ENCODE measurements at places on chromosomes 5 and 9.

- no peak for DNase-seq
Observed at GRCh38 chr9:114080773-114081440, 2.8 kb upstream of the AMBP start.

DNA sequence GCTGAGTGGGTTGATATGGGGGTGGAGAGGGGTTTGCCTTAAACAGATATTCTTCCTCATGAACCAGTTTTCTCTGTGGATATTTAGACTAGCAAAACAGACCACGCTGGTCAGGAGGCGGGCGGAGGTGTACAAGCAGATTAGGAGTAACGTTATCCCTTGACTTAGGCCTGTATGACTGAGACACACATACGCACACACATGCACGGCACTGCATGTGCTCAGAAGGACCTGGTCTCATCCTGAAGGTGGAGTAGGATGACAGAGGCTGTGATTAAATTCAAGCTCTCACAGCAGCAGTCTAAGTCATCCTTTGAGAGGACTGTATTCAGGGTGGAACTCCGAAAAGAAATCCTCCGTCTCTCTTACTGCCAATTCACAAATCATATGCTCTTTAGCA, 209.7 kb downstream of the DIRAS2 start:
- no peak for DNase-seq

DNA sequence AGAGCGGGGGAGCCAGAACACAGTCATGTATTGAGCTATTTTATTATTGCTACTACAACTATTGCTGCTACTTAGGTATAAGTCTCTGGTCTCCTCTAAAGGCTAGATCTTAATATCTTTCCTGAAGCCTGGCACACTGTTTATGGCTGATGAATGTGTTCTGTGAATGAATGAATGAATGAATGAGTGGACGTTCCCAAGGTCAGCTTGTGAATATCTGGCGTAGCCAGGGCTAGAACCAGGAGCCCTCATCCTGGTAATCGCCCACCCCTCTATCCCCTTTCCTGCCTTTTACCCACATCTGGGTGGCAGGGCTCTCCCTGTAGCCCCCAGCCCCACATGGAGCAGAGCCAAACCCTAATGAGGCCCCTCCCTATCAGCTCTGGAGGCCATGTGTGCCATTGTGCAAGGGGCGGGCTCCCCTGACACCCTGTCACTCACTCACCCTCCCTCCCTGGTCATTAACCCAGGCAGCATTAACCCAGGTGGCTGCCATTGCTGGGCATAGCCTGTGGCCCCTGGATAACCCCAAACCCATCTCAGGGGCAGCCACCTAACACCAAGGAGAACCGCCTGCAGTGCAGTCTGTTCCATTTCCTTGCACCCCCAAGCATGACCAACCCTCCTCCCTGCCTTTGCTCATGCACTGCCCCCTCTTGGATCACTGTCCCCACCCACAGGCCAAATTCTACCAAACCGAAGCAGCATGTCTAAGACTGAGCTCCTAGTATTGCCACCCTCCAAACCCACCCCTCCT, 2.0 kb upstream of the AKNA start:
- DNase-seq: no peak

DNA sequence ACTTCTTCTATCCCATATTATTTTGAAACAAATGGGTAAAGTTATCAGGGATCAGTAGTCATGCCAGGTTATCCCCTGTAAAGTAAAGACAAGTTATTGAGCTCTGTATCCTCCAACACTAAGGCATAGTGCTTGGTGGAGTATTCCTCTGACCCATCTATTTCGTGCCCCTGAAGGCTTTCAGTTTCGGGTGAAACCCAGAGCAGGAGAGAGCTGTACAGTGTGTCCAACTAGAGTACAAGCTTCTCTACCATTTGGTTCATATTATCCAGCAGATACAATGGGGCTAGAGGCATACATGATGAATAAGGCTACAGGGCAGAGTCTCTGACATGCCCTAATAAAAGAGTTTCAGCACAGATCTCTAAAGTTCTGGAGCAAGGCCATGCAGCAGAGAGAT, 3.2 kb upstream of the SLC22A4 start:
- DNase-seq: no peak

GRCh38 chr9:15711931-15712330, 159.1 kb downstream of the CCDC171 start:
- DNase-seq: no peak

- no peak for DNase-seq
Observed at GRCh38 chr9:92480291-92480771, 2.0 kb downstream of the ASPN start.

- DNase-seq: no peak
Observed at GRCh38 chr5:12652201-12652600, 748.0 kb upstream of the CTNND2 start.

GRCh38 chr9:133258061-133259015, 16.7 kb downstream of the ABO start:
- no peak for DNase-seq

GRCh38 chr5:99176186-99176585, 247.4 kb upstream of the CHD1 start:
- no peak for DNase-seq

- peak; percentile 81 for DNase-seq
Observed at GRCh38 chr5:91280362-91281269, 102.5 kb downstream of the ARRDC3 start.

- no peak for DNase-seq
Observed at GRCh38 chr5:100867039-100867562, 36.0 kb downstream of the ST8SIA4 start.

DNA sequence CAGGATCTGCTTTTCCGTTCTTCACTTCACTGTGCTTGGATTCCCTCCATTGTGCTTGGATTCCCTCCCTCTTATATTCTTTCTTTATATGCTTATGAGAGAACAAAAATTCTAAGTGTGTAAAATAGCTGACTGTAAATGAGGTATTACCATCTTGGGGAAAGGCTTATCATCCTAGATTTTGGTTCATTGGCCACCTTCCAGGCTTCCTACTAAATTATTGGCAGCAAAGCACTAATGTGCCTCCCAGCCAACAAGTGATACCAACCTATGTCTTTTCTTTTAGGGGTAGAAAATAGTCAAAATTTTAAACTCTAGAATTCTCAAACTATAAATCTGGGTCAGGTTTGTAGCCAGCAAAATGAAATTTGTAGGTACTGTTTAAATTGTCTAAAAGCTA, 52.7 kb downstream of the NDUFAF2 start:
- DNase-seq: no peak

- no peak for DNase-seq
Observed at GRCh38 chr5:73440262-73440661, 8.3 kb downstream of the FOXD1 start.

DNA sequence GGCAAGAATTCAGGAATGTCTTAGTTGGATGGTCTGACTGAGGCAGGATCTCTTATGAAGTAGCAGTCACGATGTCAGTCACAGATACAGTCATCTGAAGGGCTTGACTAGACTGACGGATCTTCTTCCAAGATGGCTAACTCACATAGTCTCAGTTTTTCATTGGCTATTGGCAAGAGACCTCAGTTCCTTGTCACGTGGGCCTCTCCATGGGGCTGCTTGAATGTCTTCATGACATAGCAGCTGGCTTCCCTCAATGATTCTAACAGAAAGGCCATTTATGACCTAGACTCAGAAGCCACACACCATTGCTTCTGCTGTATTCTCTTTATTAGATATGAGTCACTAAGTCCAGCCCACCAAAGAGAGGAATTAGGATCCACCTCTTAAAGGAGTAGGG, 4.7 kb downstream of the APC start:
- DNase-seq: no peak

- no peak for DNase-seq
Observed at GRCh38 chr9:33465596-33466564, 7.8 kb downstream of the NOL6 start.

GRCh38 chr5:126811515-126812198, 34.7 kb downstream of the LMNB1 start:
- peak; percentile 63 for DNase-seq

DNA sequence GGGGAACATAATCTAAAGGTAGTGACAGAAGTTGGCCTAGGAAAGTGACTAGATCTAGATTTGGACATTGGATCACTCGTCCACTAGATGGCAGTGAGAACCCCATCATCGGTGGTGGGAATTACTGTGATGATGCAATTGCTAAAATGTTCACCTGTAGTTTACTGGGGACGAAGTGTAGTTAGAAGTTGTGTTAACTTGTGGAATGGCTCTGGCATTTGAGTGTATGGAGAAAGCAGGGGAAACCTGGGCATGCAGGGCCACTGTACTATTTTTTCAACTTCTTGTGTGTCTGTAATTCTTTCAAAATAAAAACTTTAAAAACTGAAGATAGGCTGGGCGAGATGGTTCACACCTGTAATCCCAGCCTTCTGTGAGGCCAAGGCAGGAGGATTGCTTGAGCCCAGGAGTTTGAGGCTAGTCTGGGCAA, 75.5 kb downstream of the PHAX start:
- peak; percentile 65 for DNase-seq

- DNase-seq: no peak
Observed at GRCh38 chr5:91514400-91514799, 131.3 kb upstream of the ARRDC3 start.

DNA sequence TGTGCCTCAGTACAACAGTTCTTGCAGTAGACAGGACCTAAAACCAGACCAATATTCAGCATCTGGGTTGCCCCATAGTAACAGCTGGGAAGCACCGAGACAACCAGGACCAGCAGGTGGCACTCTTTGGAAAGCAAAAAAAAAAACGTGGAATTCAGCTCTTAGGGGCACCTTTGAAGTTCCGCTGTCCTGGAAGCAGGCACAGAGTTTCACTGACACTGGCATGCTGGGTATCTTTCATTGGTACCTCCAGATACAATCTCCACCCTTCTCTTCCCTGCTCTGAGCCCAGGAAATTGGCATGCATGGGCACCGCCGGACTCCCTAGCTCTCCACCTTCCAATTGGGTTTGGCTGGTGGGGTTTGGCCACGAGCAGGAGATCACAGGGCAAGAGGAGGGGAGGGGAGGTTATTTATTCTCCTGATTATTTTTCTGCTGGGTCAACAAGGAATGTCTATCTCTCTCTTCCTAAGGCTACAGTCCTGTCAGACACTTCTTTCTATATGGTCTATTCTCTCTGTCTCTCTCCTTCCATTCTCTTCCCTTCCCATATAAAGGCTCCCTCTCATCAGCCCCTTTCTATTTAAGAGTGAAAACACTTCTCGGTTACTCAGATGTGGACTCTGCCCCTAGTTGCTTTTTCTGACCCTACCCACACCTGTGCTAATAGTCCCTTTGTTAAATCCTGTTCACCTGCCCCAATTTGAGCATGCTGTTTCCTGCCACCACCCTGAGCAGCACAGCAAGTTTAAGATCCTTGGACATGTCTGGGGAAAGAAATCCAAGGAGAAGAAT, 1.9 kb upstream of the IDNK start:
- DNase-seq: peak; percentile 40

GRCh38 chr9:129587487-129588262, 33.2 kb downstream of the C9orf50 start:
- no peak for DNase-seq

- DNase-seq: no peak
Observed at GRCh38 chr5:26669523-26669922, 368.9 kb downstream of the CDH9 start.

GRCh38 chr5:52544738-52545137, 243.0 kb upstream of the ITGA1 start:
- no peak for DNase-seq

DNA sequence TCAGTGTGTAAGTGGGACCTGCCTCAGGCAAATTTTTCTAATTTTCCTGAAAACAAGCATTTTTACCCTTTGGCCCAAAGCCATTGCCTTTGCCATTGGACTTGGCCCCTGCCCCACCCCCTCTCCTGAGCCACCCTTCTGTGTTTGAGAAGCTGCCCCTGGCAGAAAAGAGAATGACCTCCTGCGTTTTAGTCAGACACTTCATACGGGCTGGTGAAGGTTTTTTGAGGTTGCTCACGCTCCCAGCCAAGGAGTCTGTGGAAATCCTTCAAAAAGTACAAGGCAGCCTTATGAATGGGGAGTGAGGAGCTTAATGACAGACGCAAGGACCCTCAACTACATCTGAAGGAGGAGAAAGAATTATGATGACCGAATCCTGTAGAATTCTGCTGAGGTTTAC, 308.9 kb downstream of the SLIT3 start:
- no peak for DNase-seq

DNA sequence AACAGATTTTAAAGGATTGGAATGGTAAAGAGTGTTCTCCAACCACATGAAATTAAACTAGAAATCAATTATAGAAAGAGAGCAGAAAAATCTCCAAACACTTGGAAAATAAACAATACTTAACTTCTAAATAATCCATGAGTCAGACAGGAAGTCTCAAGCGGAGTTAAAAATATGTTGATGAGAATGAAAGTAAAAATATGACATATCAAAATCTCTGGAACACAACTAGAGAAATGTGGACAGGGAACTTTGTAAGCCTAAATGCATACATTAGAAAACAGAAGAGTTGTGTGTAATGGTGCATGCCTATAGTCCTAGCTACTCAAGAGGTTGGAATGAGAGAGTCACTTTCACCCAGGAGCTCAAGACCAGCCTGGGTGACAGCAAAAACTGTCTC, 47.9 kb upstream of the ZNF618 start:
- no peak for DNase-seq

- no peak for DNase-seq
Observed at GRCh38 chr5:137595396-137596079, 96.4 kb upstream of the SPOCK1 start.

GRCh38 chr9:113573046-113573958, 109.8 kb downstream of the RGS3 start:
- DNase-seq: no peak

GRCh38 chr5:125574491-125575044, 828.1 kb upstream of the ZNF608 start:
- no peak for DNase-seq

- DNase-seq: no peak
Observed at GRCh38 chr9:106704056-106704615, 158.8 kb upstream of the ZNF462 start.

- DNase-seq: no peak
Observed at GRCh38 chr5:1043327-1043726, 34.7 kb downstream of the NKD2 start.

DNA sequence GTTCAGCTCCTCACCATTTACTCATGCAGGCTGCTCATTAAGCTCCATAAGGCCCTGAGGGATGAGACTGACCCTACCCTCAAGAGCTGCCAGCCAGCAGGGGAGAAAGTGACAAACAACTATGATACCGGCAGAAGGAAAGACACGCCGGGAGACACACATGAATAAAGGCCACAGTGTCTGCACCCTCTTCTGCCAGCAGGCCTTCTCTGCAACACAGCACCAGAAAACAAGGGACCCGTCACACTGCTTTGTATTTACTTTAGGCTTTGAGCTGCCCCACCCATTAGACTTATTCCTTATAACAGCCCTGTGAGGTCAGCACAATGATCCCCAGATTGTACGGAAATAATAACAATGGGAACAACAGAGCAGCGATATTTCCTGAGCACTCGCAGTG, 7.2 kb downstream of the GABBR2 start:
- no peak for DNase-seq

GRCh38 chr5:32379421-32379820, 65.1 kb downstream of the ZFR start:
- no peak for DNase-seq

GRCh38 chr5:17182494-17182893, 34.9 kb upstream of the BASP1 start:
- no peak for DNase-seq

- DNase-seq: no peak
Observed at GRCh38 chr5:96742538-96742937, 65.2 kb downstream of the ERAP1 start.

All from CD4-positive, alpha-beta T cell treated with Interleukin-1 beta for 1 hour (primary cell).